Stimulated activated CD8-positive, alpha-beta memory T cell treated with anti-CD3 and anti-CD28 coated beads, Interleukin-2, amount 100 ng/mL, for 1 hour (primary cell): ENCODE measurements at places on chromosomes 4 and X.

- no peak for DNase-seq
Measured at GRCh38 chr4:147580396-147580795, 36.8 kb upstream of the TMEM184C start.

- DNase-seq = no peak
Measured at GRCh38 chr4:19844446-19844845, 407.3 kb upstream of the SLIT2 start.

DNA sequence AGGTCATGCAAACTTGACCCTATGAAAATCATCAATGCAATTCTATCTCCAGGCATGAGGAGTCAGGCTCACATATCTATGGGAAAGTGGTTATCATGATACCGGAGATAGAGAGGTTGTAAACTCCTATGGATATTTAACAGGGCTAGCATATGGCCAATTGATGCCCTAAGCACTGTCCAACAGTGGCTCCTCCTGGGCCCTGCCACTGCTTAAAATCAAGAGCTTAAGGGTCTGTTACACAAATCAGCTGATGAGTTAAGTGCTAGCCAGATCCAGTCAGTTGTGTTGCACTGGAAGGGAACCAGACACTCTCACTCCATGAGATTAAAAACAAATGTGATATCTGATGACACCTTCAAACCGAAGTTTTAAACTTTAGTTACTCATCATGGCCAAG lies 337.6 kb downstream of the STIM2 start:
- no peak for DNase-seq

GRCh38 chr4:86096373-86096772 lies 263.5 kb downstream of the MAPK10 start:
- no peak for DNase-seq

DNA sequence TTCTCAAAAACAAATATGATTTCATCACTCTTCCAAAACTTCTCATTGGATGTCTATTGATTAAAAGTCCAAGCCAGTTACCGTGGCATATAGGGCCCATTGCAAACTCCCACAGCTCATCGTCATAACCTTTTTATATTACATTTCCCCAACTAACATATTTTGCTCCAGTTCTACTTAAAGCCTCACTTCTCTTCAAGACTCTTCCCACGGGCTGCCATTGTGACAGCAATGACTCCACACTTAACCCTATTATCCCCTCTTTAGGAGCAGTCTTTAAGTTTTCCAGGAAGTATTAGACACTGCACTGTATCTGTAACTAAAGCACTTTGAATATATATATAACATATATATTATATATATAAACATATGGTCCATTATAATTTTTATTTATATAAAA lies 44.5 kb downstream of the DTHD1 start:
- no peak for DNase-seq

- DNase-seq = no peak
Measured at GRCh38 chr4:99447513-99447912, 12.4 kb upstream of the ADH7 start.

GRCh38 chr4:5782829-5783476 lies 72.0 kb downstream of the EVC start:
- DNase-seq = no peak

- no peak for DNase-seq
Measured at GRCh38 chrX:125394449-125394848, 74.8 kb downstream of the TEX13C start.

DNA sequence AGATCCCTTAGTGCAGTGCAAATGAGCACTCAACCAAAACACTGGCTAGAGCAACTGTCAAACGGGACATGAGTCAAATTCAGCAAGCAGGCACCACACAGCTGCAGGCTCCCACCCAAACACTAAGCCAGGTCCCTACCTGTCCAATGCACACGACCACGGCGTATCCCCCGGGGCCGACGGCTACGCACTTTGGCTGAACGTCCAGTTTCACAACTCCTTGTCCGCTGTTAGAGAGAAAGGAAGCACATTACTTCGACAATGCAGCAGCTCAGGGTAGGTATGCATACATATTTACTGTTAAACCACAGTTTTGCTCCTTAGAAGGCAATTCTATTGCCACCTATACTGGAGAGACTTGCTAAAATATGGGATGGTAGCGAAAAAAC lies 35.4 kb downstream of the WDR1 start:
- no peak for DNase-seq

GRCh38 chrX:16807976-16808542 lies 21.8 kb downstream of the TXLNG start:
- no peak for DNase-seq

DNA sequence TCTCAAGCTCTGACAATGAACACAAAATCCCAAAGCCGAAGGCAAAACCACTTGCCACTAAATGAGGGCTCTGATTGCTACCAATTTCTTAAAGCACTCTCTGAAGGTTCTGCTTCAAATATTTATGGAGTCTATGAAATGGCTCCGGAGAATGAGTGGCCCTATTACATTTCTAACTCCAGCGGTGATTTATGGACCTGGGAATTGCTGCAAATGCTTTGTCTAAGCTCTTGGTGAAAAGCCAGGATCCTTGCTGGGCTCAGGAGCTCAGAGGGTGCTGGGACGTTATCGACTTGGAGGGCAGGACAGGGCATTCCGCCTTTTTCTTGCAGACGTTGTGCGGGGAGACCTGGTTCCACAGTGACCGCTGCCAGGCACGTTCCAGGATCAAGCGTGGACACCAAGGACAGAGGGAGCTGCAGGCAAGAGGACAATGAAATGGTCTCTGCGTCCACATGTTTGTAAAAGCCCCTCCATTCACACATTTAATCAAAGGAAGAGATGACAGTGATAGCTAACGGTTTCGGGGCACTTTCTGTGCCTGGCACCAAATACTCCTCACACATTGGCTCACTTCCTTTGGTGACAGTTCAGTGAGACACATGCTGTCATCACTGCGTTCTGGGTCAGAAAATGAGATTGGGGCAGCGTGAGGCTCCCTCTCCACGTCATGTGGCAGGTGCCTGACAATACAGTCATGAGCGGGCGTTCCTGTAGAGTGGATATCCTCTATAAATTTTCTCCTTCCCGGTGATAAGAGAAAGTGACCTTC lies 58.8 kb downstream of the C4orf50 start:
- no peak for DNase-seq

DNA sequence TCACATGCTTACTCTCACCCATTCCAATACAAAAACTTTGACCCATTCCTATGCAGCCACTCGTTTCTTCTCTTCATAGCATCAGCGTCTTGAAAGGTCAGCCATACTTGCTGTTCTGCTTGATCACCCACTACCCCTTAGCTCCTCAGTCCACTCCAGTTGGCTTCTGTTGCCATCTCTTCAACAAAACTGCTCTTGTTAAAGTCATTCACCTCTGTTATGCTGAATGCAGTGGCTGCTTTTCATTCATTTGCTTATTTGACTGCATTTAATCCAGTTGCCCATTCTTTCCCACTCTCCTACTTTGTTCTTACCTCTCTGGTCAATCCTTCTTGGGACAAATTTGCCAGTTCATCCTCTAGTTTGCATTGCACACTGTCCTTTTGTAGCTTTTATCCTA lies 24.9 kb downstream of the CEP135 start:
- DNase-seq = no peak

DNA sequence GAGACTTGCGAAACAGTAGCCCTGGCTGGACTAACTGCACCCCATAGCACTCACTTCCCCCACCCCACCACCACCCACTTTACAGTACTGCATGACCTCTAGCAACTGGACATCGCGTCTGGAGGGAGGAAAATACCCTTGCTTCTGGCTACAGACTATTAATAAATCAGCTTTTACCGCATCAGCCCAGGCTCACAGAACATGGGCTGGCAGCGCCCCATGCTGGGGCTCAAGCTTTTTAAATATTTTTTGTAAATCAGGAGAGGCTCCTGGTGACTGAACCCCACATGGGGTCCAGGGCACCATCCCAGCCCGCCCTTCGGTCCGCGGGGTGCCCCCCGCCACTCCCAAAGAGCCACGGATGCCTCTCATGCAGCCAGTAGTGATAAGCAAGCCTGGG lies 2.7 kb downstream of the HS6ST2 start:
- no peak for DNase-seq

- no peak for DNase-seq
Measured at GRCh38 chr4:88452912-88453311, 4.0 kb upstream of the HERC5 start.

DNA sequence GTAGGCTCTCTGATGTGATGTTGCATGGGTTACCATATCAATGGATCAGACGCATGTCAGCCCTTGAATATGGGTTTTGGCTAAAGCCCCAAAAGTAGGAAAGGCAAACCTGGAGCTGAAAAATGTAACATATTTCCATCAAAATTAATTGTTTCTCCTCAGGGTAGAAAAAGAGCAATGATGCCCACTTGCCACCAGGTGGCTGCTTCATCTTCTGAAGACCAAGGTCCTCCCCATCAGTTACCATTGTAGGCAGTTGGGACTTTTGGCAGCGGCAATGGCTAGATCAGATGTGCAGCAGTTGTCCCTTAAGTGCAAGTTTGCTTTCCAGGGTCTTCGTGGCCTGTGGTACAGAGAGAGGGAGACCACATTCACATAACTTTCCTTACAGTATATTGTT lies 118.2 kb downstream of the NAF1 start:
- no peak for DNase-seq

GRCh38 chrX:130263016-130263415 lies 5.7 kb downstream of the ZNF280C start:
- DNase-seq = no peak

DNA sequence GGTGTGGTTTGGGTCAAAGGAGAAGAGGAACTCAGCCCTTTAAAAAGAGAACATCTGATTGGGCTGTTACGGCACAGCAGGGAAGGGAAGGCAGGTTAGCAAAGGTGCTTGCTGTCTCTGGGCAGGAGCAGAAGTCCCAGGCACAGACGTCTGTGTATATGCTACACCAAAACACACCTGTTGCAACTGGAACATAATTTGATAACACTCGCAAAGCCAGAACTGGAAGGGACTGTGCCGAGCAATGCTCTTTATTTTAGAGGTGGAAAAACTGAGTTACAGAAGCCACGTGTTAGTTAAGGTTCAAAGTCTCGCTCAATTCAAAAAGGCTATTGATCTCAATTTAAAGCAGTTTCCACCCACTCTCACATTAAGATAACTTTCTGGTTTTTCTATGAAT lies 2.2 kb upstream of the FAM114A1 start:
- DNase-seq = no peak

DNA sequence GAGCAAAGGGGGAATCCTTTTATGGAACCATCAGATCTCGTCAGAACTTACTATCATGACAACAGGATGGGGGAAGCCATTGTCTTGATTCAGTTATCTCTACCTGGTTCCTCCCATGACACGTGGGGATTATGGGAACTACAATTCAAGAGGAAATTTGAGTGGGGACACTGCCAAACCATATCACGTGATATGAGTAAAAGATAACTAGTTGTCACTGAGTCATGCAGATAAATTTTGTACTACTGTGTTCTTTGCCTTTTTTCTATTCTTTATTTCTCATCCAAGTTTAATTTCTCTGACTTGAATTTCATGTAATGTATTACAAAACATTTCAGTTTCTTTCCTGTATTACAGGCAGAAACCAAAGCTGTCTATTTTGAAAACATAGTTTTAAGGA lies 383.2 kb downstream of the EPHA5 start:
- no peak for DNase-seq

GRCh38 chrX:13938051-13938828 lies 91.5 kb downstream of the GEMIN8 start:
- DNase-seq = no peak

DNA sequence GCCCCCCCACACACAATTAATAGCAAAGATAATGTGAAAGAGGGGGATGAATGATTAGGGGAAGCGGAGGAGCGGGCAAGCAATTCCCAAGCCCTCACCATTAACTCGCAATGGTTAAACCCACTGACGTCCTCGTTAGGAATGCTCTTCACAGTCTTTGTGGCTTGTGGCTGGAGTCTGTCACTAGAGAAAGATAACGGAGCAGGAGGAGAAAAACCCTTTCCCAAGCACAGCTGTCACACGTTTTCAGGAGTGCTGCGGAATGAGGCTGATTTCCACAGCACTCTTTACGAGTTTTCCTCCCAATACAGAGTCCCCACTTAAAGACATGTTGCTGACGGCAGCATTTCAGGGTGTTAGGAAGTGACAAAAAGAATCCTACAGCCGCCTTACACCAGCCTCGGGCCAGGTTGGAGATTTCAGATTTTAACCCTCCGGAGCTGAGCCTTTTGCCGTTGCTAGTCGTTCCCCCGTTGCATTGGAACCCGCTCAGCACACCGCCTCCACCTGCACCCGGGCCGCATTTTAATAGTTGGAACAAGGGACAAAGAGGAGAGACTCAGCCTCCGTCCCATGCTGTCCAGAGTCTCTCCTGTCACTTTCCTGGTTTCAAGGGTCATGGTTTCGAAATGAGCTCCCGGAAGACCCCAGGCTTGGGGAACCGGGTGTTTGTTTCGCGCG lies 92.2 kb downstream of the GEMIN8 start:
- DNase-seq = no peak

DNA sequence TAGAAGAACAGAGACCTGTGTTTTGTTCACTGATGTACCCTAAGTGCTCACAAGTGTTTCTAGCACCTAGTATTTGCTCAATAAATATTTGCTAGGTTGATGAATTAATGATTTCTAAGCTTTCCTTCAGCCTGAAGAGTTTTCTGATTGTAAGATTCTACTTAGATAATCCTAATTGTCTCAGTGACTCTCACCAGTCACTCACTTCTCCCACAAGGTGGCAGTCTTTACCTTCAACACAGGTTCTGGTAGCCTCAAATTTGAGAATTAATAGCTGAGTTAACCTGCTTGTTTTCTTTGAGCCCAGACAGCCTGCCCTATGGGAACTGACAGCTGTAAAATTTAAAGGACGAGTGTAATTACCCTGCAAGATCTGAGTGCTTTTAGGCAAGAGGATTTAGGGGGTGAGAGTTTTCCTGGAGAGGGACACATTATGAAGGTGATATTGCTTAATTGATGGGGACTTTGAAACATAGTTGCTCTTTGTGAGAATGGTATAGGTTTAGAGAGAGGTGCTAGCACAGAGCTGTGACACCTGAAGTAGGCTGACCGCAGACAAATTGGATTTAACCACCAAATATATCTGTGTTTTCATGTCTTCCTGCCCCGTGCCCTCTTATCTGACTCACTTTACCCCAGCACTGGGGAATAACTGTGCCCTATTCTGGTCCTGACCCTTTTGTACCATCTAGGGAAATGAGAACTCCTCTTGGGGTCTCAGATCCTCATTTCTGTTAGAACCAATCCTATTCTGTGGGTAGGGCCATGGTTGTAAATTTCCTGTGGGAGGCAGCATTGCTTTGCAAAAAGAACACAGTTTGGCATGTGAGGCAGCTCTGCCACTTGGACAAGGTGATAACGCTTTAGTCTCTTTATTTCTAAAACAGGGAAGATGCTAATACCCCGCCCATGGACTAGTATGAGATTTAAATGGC lies 27.7 kb downstream of the CD38 start:
- DNase-seq = no peak

GRCh38 chrX:2552621-2553201 lies 51.9 kb upstream of the DHRSX start:
- no peak for DNase-seq

DNA sequence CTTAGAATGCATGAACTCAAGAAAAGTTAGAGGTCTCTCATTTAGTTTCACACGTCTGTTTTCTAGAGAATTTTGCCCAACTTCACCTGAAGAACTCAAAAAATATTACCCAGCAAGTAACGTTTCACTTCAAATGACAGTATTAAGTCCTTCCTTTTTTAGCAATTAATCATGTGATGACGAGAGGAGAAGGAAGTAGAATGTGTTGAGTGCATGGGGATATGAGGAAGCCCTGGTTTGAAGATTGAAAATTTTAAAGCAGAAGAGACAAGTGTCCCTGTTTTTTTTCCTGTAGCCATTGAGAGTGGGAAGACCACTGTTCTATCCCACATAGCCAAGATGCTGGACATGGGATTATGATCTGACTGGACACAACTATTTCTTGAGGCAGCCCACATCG lies 406.3 kb upstream of the CPEB2 start:
- no peak for DNase-seq

- no peak for DNase-seq
Measured at GRCh38 chr4:10730019-10730418, 45.5 kb upstream of the CLNK start.
